Activated T-helper 2 cell treated with anti-CD3 and anti-CD28 coated beads, Interferon-gamma antibody, Interleukin-2, Interleukin-4, amounts not matched to agents 10 μg/mL and 5 μg/mL and 100 μg/mL, durations not matched to agents 14 hours and 24 hours and 36 hours (primary cell): ENCODE measurements at places on chromosomes 7 and 10. TPM values are rescaled to one million over a fixed set of nuclear protein-coding genes. Genes with fewer than 3 reads are reported as not detected.
A peak's percentile ranks its signal among the peaks of the same experiment; 100 is the strongest.

DNA sequence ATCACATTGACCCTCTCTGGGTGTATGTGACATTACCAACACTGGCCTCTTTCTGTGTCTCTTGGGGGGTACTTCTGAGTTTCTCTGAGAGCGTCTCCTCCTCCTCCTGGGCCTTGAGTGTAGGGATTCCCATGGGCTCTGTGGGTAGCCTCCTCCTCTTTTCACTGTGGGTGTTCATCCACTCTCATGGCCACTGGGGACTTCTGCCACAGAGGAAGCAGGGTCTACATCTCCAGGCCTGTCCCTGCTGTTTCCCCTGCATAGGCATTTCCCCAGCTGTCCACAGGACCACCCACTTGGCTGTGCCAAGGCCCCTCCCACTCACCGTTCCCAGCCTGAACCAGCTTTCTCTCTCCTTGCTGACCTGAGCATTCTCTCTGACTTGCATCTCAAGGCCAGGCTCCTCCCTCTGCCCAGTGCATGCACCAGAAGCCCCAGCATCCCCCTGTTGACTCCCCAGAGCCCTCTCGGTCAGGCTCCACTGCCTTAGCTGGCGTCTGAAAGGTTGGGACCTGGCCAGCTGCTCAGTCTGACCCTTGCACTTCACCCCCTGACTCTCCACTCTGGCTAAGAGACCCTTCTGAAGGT, 487.6 kb downstream of the GLRX3 start:
- H3K27ac ChIP-seq, result no peak overlapping the region
- H3K4me3 ChIP-seq, result no peak overlapping the region
- H3K36me3 ChIP-seq, result no peaks in the 10 kb centered on the region
- no peak for DNase-seq

- H3K4me1 ChIP-seq, result peaks cover 28% of the 10 kb centered on the region
- H3K27ac ChIP-seq, result no peak overlapping the region
- H3K27me3 ChIP-seq, result no peaks in the 10 kb centered on the region
- peaks cover 60% of the 10 kb centered on the region for H3K36me3 ChIP-seq
Measured at GRCh38 chr7:26171601-26172000, 19.6 kb downstream of the NFE2L3 start.

Gene HYAL4
- not detected in 2 replicates for total RNA-seq

Gene SRRM3
- total RNA-seq, result 0.11 and 0.23 TPM in 2 replicates

- H3K36me3 ChIP-seq, result no peaks in the 10 kb centered on the region
- no peak overlapping the region for H3K27ac ChIP-seq
- no peak overlapping the region for H3K4me3 ChIP-seq
- no peaks in the 10 kb centered on the region for H3K4me1 ChIP-seq
- H3K27me3 ChIP-seq, result peaks cover 12% of the 10 kb centered on the region
Measured at GRCh38 chr10:93742633-93743349, 14.9 kb upstream of the LGI1 start.

DNA sequence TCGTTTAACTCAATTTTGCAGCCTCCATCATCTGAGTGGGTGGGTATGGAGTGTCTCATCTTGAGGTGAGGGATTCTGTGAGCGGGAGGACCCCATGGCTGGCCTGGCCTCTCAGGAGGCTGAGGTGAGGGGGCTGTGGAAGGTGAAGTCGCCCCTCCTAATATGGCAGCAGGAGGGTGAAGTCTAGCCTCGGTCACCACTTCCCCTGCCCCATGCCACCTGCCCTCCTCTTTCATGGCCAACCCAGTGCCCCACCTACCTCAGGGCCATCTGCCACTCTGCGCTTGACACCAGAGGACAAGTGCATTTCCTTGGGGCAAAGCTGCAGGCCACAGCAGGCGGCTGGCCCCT, 8.7 kb downstream of the RASGEF1A start:
- H3K4me1 ChIP-seq, result no peaks in the 10 kb centered on the region
- H3K36me3 ChIP-seq, result no peaks in the 10 kb centered on the region
- no peak overlapping the region for H3K27ac ChIP-seq
- H3K27me3 ChIP-seq, result peaks cover 6% of the 10 kb centered on the region
- DNase-seq, result no peak
- H3K4me3 ChIP-seq, result no peak overlapping the region

Gene OR2A42
- total RNA-seq, result 0.09 TPM in 1 of 2 replicates, not detected in the other

GRCh38 chr10:13099144-13099665, 758 bp upstream of the OPTN start:
- H3K27ac ChIP-seq, result peak overlapping the region; percentile 86
- peaks cover 40% of the 10 kb centered on the region for H3K4me1 ChIP-seq
- peak overlapping the region; percentile 87 for H3K4me3 ChIP-seq
- H3K27me3 ChIP-seq, result no peaks in the 10 kb centered on the region
- peaks cover 20% of the 10 kb centered on the region for H3K36me3 ChIP-seq

DNA sequence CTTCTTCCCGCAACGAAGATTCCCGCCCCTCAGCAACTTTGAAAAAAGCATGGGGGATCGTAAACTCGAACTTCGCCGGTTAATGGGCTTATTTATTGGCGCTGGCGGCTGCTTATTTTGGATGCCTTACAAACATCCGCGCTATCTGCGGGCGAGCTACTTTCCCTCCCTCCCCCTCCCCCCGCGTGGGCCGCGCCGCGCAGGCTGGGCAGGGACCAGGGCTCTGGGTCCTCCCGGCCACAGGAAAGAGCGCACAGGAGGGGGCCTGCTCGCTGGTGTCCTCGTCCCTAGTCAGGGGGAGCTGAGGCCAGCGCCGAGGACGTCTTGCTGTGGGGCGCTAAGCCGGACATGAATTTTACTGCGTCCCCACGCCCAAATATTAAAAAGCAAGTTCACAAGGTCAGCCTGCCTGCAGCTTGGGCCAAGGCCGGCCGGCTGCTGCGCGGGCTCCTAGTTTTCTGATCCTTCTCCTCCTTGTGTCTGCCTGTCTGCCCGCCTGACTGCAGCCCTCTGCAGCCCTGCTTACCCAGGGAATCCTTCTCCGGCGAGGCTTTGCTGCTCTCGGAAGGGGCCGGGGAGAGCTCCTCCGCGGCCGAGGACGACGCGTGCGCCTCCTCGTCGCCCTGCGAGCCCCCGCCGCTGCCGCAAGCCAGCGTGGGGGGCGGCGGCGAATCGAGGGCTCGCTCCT, 1.2 kb downstream of the HOXA10 start:
- H3K36me3 ChIP-seq, result no peaks in the 10 kb centered on the region
- no peak overlapping the region for H3K4me3 ChIP-seq
- DNase-seq, result no peak
- H3K27ac ChIP-seq, result no peak overlapping the region
- peaks cover 64% of the 10 kb centered on the region for H3K27me3 ChIP-seq

DNA sequence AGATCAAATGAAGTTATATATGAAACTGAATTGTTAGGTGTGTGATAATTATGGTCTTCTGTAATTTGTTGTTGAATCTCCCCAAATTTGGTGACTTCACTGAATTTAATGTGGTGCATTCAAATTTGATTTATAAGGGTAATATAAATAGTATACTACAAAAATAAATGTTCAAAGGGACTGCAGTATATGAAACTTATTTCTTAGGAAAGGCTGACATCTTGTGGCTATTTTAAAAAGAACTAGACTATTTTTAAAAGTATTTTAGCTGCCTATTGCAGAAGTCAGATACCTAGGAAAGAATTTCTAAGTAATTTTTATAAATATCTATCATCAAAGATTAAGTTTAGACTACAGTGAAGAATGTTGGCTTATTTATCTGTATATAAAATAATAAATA, 36.6 kb downstream of the ATRNL1 start:
- no peak overlapping the region for H3K27ac ChIP-seq
- H3K27me3 ChIP-seq, result no peaks in the 10 kb centered on the region
- no peaks in the 10 kb centered on the region for H3K36me3 ChIP-seq
- no peaks in the 10 kb centered on the region for H3K4me1 ChIP-seq

Gene ZNF467
- not detected in 2 replicates for total RNA-seq

Gene AGR2
- not detected in 2 replicates for total RNA-seq

Gene RAB19
- 12.5 and 14.5 TPM in 2 replicates for total RNA-seq

- peaks cover 10% of the 10 kb centered on the region for H3K36me3 ChIP-seq
- no peak overlapping the region for H3K4me3 ChIP-seq
- H3K4me1 ChIP-seq, result peaks cover 31% of the 10 kb centered on the region
- DNase-seq, result no peak
Measured at GRCh38 chr10:79239275-79239779, 107.9 kb upstream of the PPIF start.

- peaks cover 6% of the 10 kb centered on the region for H3K27me3 ChIP-seq
- H3K27ac ChIP-seq, result no peak overlapping the region
- no peaks in the 10 kb centered on the region for H3K36me3 ChIP-seq
Measured at GRCh38 chr7:48384180-48384752, 213.0 kb downstream of the ABCA13 start.

Gene OR2A5
- not detected in 2 replicates for total RNA-seq

Gene PRSS37
- not detected in 2 replicates for total RNA-seq

Gene WASHC2C
- 25.0 and 26.8 TPM in 2 replicates for total RNA-seq
